ENCODE measurements at places on chromosomes 5 and 9.

DNA sequence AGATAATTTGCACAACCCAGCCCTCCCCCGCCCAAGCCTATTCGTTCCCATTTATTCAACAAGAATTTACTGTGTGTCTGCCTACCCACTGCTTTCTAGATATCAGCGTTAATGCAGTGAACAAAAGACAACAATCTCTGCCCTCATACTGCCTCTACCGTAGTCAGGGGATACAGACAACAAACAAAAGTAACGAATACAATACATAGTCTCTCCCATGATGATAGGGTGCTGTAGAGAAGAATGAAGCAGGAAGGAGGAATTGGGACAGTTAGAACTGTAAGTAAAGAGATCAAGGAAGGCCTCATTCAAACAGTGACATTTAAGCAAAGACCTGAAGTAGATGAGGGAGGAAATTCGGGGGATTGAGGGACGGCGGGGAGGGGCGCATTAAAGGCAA lies 1.7 kb downstream of the GFM2 start:
- DNase-seq: no peak

- DNase-seq: no peak
These were observed 176.4 kb upstream of the PITX1 start for GRCh38 chr5:135210286-135211055.

- DNase-seq: no peak
These were observed 21.3 kb downstream of the NIPAL4 start for GRCh38 chr5:157481265-157481664.

GRCh38 chr9:20742833-20743232 lies 58.8 kb downstream of the FOCAD start:
- DNase-seq: no peak

- no peak for DNase-seq
These were observed 30.4 kb downstream of the NSUN2 start for GRCh38 chr5:6602441-6602840.

- DNase-seq: no peak
These were observed 82.2 kb upstream of the TLE1 start for GRCh38 chr9:81771571-81771970.

- DNase-seq: no peak
These were observed 337.5 kb upstream of the PCSK5 start for GRCh38 chr9:75552941-75553340.

- no peak for DNase-seq
These were observed 5.1 kb downstream of the IQGAP2 start for GRCh38 chr5:76408104-76408654.

DNA sequence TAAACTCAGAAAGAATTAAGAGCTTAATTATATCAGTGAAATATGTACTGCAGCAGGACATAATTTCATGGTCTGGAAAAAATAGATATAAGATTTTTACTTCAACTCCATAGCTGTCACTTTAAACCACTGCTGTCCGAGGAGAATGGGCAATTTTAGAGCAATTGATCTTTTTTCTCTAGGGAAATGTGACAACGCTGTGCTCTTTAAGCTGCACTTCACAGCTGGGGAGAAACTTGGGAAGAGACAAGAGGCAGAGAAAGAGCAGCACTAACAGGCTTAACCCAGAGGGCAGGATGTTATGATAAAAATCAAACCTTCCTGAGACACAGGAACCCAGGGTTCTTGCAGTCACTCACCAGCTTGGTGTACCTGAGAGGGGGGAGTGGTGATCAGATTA lies 92.0 kb downstream of the SPOCK1 start:
- peak; percentile 64 for DNase-seq

- no peak for DNase-seq
These were observed 32.8 kb upstream of the DAP start for GRCh38 chr5:10793785-10794184.

DNA sequence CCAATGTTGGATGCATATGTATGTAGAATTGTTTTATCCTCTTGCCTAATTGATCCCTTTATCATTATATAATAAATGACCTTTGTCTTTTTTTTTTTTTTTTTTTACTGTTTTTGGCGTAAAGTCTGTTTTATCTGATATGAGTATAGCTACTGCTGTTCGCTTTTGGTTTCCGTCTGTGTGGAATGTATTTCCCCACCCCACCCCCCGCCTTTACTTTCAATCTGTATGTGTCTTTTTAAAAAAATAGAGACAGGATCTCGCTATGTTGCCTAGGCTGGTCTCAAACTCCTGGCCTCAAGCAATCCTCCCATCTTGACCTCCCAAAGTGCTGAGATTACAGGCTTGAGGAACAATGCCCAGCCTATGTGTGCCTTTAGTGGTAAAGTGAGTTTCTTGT lies 11.3 kb downstream of the AHRR start:
- DNase-seq: no peak

- no peak for DNase-seq
These were observed 15.4 kb downstream of the IARS1 start for GRCh38 chr9:92278110-92278509.

- DNase-seq: peak; percentile 90
These were observed 2.2 kb downstream of the ST6GALNAC6 start for GRCh38 chr9:127897193-127897692.

DNA sequence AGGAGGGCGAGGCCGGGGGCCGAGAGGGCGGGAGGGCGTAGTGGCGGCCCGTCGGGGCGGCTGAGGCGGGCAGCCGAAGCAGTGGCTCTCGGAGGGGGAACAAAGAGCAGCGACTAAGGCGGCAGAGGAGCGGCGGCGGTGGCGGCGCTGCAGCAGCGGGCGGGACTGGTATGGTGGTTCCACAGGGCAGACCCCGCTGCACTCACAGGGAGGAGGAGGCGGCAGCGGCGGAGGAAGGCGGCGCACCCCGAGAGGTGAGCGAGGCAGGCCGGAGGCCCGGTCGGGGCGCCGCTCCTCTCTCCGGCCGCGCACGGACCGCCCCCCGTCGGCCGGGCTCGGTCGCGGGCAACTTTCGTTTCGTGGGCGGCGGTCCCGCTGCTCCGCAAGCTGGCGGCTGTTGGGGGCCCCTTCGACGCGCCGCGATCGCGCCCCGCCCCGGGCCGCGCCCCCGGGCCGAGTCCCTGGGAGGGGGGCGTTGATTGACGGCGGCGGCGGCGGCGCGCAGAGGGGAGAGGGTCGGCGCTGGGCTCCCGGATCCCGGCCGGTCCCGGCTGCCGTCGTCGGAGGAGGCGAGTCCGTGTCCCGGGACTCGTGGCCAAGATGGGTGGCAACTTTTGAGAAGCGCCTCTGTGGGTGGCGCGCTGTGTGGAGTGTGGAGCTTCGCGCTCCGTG lies 467 bp downstream of the CNOT6 start:
- DNase-seq: peak; percentile 80

GRCh38 chr5:167937635-167937998 lies 353.8 kb upstream of the WWC1 start:
- DNase-seq: no peak

DNA sequence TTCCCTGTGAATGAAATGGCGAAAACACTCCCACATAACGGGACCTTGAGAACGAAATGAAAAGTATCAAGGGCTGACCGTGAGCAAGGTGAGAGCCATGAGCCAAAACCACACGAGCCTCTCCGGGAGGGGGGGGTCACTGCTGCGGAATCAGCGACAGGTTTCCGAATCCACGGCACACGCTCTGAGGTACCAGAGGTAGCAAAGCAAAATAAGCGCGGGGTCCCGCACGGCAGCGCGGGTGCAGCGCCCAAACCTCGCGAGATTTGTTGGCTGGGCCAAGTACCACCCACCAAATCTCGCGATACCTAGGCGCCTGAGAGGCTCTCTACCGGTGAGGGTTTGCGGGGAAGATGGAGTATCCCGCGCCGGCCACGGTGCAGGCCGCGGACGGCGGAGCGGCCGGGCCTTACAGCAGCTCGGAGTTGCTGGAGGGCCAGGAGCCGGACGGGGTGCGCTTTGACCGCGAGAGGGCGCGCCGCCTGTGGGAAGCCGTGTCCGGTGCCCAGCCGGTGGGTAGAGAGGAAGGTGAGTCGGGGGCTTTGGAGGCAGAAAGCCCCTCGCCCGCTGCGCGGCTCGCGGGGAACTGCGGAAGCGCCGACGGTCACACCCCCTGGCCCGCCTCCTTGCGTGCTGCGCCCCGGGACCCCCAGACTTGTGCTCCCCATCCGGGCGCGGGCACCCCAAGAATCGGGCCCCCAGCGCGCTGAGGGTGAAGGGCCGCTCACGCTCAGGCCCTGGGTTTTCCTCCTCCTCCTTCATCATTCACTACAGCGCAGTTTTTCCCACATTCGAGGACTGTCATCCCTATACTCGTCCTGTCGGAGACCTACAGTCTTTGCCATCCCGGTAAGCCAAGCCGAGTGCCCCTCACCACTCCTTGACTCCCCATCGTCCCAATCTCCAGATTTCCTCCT lies at the start of gene ZNF346:
Gene ZNF346, plus strand, starts transcription at position 311 of the 917 bp plus-strand sequence. Its CDS starts 43 bp downstream, at position 354.
- peak; percentile 98 for DNase-seq

DNA sequence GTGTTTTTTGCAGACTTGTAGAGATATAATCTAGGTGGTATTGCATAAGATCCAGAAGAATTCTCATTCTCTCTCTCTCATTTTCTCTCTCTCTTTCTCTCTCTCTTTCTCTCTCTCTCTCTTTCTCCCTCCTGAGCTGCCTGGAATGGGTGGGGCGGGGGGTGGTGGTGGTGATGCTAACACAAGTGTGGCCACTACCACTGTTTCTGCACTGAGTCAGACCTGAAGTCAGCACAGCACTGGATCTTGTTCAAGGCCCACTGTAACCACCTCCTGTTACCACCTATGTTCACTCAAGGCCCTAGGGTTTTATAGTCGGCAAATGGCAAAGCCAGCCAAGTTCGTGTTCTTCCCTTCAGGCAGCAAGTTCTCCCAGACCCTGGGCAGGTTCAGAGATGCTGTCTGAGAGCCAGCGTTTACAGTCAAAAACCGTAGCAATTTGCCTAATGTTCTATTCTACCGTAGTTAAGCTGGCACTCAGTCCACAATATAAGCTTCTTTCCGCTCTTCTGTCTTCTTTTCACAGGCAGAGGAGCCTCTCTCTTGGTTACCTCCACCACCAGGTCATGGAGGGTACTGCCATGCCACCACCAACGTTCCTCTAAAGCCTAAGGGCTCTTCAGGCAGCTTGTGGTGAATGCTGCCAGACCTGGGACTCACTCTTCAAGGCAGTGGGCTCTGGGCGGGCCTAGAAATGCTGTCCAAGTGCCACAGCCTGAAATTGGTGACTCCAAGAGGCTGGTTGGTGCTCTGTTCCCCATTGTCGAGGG lies 235.7 kb upstream of the PRR16 start:
- no peak for DNase-seq

GRCh38 chr5:172097356-172097755 lies 90.7 kb downstream of the STK10 start:
- no peak for DNase-seq

DNA sequence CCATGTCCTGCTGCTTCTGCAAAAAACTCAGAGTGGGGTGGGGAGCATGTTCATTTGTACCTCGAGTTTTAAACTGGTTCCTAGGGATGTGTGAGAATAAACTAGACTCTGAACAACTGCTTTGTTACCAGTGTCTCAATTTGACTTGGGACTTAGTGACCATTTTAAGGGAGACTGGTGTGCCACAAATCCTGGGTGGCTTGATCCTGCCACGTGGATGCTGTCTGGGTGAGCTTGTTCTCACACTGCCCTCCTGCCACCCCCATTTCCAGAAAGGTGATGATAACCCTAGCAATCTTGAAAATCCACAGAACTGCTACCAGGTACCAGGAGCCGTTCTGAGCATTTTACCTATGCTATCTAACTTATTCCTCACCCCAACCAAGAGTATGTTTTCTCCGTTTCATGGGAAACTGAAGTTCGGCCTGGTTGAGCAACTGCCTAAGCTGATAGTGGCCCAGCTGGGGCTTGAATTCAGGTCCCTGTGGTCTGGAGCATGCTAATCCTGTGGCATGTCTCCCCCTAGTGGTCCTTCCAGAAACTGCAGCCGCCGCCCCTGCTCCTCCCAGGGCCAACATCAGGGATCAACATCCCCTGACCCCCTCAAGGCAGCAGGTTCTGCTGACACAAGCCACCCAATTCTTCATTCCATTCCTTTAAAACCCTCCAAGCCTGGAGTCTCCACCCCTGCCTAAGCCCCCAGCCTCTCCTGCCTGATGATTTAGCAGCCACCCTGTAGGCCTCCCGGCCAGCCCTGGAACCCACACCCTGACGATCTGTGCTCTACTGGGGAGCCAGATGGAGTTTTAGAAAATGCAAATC lies 2.8 kb downstream of the IL3 start:
- DNase-seq: peak; percentile 82

DNA sequence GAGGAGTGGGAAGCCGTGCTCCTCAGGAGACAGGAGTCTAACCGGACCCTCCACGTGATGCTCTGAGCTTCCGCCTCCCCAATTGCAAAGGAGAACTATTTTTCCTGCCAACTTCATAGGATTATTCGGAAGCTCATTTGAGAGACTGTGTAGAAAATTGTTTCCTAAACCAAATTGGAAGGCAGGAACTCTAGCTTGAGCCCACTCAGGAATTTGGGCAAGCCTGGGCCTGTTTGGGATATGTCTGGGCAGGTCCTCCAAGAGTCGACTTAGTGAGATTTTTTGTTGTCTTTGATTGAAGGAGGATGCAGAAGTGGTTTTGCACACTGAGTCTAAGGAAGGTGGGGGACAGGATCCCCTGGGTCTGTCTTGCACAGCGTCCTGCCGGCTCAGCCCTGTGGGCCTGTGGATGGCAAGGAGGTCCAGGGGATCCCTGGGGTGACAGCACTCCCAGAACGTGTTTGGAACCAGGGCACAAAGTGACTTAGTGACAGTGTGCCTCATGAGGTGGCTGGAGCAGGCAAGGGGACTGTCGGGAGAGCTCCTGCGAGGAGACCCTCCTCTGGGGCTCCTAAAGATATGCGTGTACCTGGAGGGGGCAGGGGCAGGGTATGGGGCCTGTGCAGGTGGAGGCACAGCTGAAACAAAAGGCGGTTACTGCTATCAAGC lies 283.3 kb downstream of the NSG2 start:
- no peak for DNase-seq

- DNase-seq: no peak
These were observed 429.4 kb downstream of the PIK3R1 start for GRCh38 chr5:68644971-68645370.

GRCh38 chr5:167064198-167064776 lies 1227.2 kb upstream of the WWC1 start:
- DNase-seq: peak; percentile 75

- peak; percentile 81 for DNase-seq
These were observed at the start of gene GPR150 for GRCh38 chr5:95620030-95620869. Gene GPR150, plus strand, starts transcription at chr5:95620087. Its CDS starts 189 bp downstream, at chr5:95620276.

Measured in eye (tissue), 1 donor.